IPS DF 6.9 (cell line): ENCODE measurements at places on chromosomes 2 and 18.

DNA sequence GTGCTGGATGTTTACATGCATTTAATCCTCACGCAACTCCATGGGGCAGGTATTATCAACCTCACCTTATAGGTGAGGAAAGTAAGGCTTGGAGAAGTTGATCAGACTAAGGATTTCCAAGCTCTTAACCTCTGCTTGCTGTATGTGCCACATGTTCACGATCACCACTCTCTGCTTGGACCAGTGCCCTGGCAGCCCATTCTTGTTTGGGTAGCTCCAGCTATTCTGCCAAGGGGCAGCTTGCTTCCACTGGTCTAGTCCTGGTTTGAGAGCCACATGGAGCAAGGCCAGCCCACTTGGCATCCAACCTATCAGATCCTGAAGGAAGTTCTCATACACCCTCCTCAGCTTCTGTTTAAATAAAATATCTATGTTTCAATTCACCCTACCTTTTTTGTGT, 14.3 kb downstream of the PLB1 start:
- no peaks in the 10 kb centered on the region for H3K36me3 ChIP-seq
- no peak overlapping the region for H3K4me3 ChIP-seq
- no peaks in the 10 kb centered on the region for H3K27me3 ChIP-seq
- DNase-seq: no peak

DNA sequence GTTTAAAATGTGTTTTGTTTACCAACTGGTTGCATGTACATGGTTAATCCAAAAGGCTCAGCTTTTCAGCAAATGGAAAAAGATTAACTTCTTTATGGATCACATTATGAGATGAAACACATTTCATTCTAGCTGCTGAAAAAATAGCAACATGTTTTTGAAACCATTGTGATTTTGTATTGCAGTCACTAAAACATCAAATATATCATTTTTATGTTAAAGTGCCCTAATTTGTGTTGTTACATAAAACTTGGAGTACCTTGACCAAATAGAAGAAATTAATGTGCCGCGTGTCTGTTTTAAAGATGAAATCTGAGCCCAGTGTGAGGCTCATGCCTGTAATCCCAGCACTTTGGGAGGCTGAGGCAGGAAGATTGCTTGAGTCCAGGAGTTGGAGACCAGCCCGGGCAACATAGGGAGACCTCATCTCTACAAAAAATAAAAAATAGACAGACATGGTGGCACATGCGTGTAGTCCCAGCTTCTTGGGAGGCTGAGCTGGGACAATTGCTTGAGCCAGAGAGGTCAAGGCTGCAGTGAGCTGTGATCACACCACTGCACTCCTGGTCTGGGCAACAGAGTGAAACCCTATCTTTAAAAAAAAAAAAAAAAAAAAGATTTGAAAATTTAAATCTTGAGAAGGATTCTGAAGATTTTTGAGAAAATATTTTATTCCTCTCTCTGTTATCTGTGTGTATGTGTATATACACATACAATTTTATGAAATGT, 96.6 kb downstream of the FMNL2 start:
- peaks cover 4% of the 10 kb centered on the region; the same call in 1 of the 2 replicates for H3K4me1 ChIP-seq
- no peaks in the 10 kb centered on the region for H3K27me3 ChIP-seq
- DNase-seq: no peak
- H3K36me3 ChIP-seq: no peaks in the 10 kb centered on the region

DNA sequence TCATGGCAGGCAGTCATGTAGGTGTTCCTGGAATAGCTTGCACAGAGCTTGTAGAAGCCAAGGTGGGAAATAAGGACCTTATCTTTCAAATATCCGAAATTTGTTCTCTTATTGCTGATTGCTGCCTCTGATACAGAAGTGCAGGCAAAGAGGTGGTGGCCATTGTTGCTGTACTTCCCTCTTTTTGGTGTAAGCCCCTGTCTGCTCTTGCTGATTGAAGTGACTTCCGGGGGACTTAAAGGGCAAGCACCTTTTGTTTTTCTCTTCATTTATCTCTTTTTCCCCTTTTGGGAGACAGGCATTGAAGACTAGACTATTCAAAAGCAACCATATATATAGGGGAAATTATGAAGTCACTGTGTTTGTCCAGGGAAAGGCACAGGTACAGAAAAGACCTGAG, 131.6 kb upstream of the OTX1 start:
- H3K4me1 ChIP-seq: no peaks in the 10 kb centered on the region
- no peak overlapping the region for H3K4me3 ChIP-seq
- H3K27me3 ChIP-seq: no peaks in the 10 kb centered on the region
- DNase-seq: no peak
- peaks cover 2% of the 10 kb centered on the region; the same call in 1 of the 2 replicates for H3K36me3 ChIP-seq

DNA sequence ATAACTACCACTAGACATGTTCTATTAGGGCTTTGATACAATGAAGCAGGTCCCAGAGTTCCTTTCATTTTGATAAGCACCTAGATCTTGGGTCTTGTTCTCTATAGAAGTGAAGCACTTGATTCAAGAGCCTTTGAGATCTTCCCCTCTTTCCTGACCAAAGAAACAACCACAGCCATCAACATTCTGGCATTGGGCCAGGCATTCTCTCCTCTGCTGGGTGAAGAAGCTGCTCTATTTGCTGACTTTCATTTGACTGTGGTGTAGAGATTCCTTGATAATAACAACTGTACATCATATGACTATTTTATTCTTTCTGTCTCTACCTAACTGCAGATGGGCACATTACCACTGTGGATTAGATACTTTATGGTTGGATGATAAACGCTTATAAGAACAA, 96.6 kb upstream of the LYPD1 start:
- no peak for DNase-seq
- H3K4me1 ChIP-seq: no peaks in the 10 kb centered on the region
- H3K36me3 ChIP-seq: no peaks in the 10 kb centered on the region
- no peak overlapping the region for H3K27ac ChIP-seq
- H3K4me3 ChIP-seq: no peak overlapping the region
- no peaks in the 10 kb centered on the region for H3K27me3 ChIP-seq

GRCh38 chr2:16117021-16117700, 176.8 kb downstream of the MYCN start:
- H3K4me3 ChIP-seq: no peak overlapping the region
- H3K4me1 ChIP-seq: no peaks in the 10 kb centered on the region; the same call in 1 of the 2 replicates
- H3K36me3 ChIP-seq: no peaks in the 10 kb centered on the region
- H3K27ac ChIP-seq: no peak overlapping the region
- no peaks in the 10 kb centered on the region for H3K27me3 ChIP-seq

DNA sequence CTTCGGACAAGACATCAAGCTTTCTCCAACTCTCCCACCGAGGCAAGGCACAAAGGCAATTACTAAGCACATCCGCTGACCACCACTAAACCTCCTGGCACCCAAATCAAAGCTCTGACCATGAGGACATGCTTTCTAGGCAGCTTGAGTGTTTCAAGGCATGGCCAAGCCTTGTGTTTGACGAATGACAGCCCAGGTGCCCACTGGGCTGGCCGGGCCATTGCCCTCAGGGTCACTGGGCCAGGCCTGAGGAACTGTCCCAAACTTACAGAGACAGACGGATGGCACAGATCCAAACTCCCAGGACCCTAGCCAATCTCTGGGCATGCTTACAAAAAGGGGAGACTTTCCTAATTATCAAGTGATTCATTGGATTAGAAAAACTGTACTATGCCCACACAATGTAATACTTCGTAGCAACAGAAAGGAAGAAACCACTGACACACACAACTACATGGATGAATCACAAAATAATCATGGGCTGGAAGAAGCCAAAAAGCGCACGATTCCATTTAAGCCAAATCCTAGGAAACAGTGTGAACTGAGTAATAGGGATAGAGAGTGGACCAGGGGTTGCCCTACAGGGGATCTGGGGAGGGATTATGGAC, 20.2 kb downstream of the CRACDL start:
- H3K27ac ChIP-seq: no peak overlapping the region
- no peaks in the 10 kb centered on the region for H3K4me1 ChIP-seq
- H3K27me3 ChIP-seq: no peaks in the 10 kb centered on the region
- no peak overlapping the region for H3K4me3 ChIP-seq

- no peaks in the 10 kb centered on the region for H3K4me1 ChIP-seq
- H3K36me3 ChIP-seq: no peaks in the 10 kb centered on the region
Observed at GRCh38 chr2:224260372-224261020, 141.4 kb downstream of the FAM124B start.

- no peaks in the 10 kb centered on the region for H3K36me3 ChIP-seq
- H3K4me1 ChIP-seq: no peaks in the 10 kb centered on the region
- no peaks in the 10 kb centered on the region for H3K27me3 ChIP-seq
- no peak for DNase-seq
- H3K4me3 ChIP-seq: no peak overlapping the region
Observed at GRCh38 chr2:102494570-102494969, 21.5 kb downstream of the SLC9A4 start.

- H3K27ac ChIP-seq: no peak overlapping the region
- no peaks in the 10 kb centered on the region for H3K27me3 ChIP-seq
- DNase-seq: no peak
- H3K4me1 ChIP-seq: peaks cover 2% of the 10 kb centered on the region; the same call in 1 of the 2 replicates
- H3K36me3 ChIP-seq: no peaks in the 10 kb centered on the region
- no peak overlapping the region for H3K4me3 ChIP-seq
Observed at GRCh38 chr18:22197668-22198067, 28.3 kb downstream of the GATA6 start.

- no peak for DNase-seq
- no peak overlapping the region for H3K4me3 ChIP-seq
- no peak overlapping the region for H3K27ac ChIP-seq
- H3K4me1 ChIP-seq: no peaks in the 10 kb centered on the region
- H3K36me3 ChIP-seq: no peaks in the 10 kb centered on the region
Observed at GRCh38 chr2:195505701-195506100, 151.3 kb upstream of the SLC39A10 start.

GRCh38 chr18:9181275-9181674, 44.7 kb downstream of the ANKRD12 start:
- no peak overlapping the region for H3K4me3 ChIP-seq
- no peaks in the 10 kb centered on the region; the same call in 1 of the 2 replicates for H3K36me3 ChIP-seq
- H3K27me3 ChIP-seq: no peaks in the 10 kb centered on the region
- no peak for DNase-seq

GRCh38 chr2:200845669-200846325, 18.7 kb downstream of the CLK1 start:
- H3K36me3 ChIP-seq: no peaks in the 10 kb centered on the region
- no peak overlapping the region for H3K27ac ChIP-seq
- no peaks in the 10 kb centered on the region for H3K27me3 ChIP-seq
- DNase-seq: no peak
- no peak overlapping the region for H3K4me3 ChIP-seq

GRCh38 chr2:156447761-156448160, 11.6 kb downstream of the GPD2 start:
- no peaks in the 10 kb centered on the region for H3K36me3 ChIP-seq
- H3K27ac ChIP-seq: no peak overlapping the region
- no peak overlapping the region for H3K4me3 ChIP-seq
- no peaks in the 10 kb centered on the region for H3K27me3 ChIP-seq

- no peak overlapping the region for H3K4me3 ChIP-seq
- DNase-seq: no peak
- no peak overlapping the region for H3K27ac ChIP-seq
Observed at GRCh38 chr2:205187731-205188130, 494.6 kb upstream of the NRP2 start.

DNA sequence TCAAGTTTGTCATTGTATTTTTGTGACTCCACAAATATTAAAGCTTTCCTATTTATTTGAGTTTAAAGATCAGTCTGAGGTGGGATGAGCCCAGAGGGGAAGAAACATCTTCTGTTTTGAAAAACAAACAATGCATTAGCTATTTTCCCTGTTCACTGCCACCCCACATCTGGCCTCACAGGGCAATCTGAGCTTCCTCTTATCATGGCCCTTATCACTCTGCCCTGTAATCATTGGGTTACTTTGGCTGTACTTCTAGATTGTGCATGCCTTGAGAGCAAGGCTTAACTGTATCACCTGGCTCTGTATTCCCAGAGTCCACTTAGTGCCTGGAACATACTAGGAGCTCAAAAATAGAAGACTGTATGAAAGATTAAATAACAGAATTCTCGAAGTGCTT, 241.6 kb upstream of the NT5C1B start:
- no peak for DNase-seq
- H3K36me3 ChIP-seq: no peaks in the 10 kb centered on the region
- H3K4me3 ChIP-seq: no peak overlapping the region
- H3K27ac ChIP-seq: no peak overlapping the region
- no peaks in the 10 kb centered on the region for H3K27me3 ChIP-seq
